Stimulated activated CD4-positive, alpha-beta T cell treated with anti-CD3 and anti-CD28 coated beads, Interleukin-12 subunit alpha, Interleukin-12 subunit beta, amount 100 ng/mL, for 24 hours (primary cell): ENCODE measurements at places on chromosomes 7 and 10.

- no peak for DNase-seq
Measured at GRCh38 chr10:11237571-11237970, 219.9 kb downstream of the CELF2 start.

DNA sequence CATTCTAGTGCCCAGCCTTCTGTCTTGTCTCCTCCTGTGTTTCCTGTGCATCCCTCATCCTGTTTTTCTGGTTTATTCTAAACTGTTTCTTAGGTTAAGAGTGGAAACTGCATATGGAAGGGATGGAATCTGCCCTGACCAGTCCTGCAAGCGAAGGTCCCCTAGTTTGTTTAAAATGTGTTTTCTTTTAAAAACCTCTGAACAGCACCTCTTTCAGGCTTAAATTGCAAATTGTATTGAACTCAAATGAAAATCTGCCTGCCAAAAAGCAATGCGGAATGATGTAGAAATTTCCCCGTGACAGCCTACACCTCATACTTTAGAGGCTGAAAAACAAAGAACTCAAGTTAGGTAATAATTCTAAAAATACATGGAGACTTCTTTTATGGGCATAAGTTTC is 222.8 kb upstream of the IMMP2L start:
- no peak for DNase-seq

DNA sequence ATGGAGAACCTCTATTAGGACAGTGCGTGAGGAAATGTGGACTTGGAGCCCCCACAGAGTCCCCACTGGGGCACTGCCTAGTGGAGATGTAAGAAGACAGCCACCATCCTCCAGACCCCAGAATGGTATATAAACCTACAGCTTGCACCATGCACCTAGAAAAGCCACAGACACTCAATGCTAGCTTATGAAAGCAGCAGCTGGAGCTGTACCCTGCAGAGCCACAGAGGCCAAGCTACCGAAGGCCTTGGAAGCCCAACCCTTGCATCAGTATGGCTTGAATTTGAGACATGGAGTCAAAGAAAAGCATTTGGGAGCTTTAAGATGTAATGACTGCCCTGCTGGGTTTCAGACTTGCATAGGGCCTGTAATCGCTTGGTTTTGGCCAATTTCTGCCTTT is 361.3 kb downstream of the ZNF248 start:
- DNase-seq: no peak

- DNase-seq: no peak
Measured at GRCh38 chr7:136957391-136957790, 88.9 kb downstream of the CHRM2 start.

DNA sequence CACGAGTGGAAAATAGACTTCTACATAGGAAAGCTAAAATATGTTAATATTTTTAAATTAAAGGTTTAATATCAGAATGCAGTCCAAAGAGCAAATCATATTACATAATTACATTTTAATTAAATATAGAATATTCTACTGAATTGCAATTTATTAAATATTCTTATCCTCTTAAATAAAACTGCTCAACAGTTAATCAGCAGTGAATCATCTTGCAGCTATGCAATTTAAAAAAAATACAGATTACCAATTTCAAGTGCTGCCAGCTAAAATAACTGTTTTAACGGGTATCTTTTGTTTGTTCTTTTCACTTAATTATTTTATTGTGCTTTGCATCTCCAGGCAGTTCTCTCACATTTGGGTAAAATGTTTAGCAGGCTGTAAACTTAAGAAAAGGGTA is 82.2 kb downstream of the ZNRF2 start:
- DNase-seq: no peak

GRCh38 chr7:51376420-51377092 is 59.9 kb upstream of the COBL start:
- DNase-seq: no peak

- no peak for DNase-seq
Measured at GRCh38 chr10:16843252-16843870, 26.1 kb upstream of the RSU1 start.

DNA sequence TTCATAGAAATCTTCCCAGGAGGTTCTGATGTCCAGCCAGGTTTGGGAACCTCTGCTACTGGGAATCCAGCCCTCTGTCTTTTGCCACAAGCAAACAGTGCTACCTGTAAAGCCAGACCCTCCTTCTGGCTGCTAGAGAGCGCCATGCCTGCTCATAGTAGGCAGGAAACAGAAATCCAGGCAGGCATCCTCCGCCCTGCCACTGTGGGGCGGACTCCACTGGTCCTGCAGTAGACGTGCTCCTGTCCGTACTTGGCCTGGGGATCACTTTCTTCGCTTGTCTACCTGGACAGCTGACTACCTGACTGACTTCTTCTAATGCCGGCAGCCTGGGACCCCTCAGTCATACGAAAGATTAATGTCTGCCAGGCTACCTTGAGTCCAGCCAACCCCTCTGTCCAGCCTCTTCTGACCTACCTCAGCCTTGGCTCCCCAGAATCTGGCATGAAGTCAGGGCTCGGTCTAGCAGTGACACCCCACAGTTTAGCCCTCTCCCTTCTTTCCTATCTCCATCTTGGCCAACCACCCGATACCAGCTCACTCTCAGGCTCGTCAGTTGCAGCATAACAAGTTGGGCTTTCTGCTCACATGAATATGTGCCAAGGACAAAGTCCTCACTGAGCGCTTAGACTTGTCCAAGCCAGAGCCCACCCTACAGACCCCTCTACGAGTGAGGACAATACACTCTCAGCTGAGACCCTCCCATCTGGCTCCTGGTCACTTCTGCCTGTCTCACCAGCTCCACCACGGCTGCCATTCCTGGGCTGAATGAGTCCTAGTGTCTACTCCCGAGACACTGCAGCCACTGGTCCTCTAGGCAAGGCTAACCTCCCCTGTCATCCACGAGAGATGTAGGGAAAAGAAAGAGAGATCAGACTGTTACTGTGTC is 43.9 kb upstream of the OPALIN start:
- no peak for DNase-seq

DNA sequence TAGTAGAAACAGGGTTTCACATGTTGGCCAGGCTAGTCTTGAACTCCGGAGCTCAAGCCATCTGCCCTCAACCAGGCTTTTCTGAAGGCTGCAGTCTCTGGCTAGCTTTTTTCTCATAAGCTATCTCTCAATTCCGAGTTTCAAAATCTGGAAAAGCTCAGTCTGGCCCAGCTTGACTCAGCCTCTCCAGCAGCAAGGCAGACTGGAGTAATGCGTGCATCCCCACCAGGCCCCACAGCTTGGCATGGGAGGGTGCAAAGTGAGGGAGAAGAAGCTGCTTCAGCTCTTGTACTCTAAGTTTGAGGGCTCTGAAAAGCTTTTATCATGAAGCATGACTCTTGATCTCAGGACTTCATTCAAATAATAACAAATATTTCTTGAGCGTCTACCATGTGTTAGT is 4.8 kb downstream of the DHTKD1 start:
- DNase-seq: no peak

DNA sequence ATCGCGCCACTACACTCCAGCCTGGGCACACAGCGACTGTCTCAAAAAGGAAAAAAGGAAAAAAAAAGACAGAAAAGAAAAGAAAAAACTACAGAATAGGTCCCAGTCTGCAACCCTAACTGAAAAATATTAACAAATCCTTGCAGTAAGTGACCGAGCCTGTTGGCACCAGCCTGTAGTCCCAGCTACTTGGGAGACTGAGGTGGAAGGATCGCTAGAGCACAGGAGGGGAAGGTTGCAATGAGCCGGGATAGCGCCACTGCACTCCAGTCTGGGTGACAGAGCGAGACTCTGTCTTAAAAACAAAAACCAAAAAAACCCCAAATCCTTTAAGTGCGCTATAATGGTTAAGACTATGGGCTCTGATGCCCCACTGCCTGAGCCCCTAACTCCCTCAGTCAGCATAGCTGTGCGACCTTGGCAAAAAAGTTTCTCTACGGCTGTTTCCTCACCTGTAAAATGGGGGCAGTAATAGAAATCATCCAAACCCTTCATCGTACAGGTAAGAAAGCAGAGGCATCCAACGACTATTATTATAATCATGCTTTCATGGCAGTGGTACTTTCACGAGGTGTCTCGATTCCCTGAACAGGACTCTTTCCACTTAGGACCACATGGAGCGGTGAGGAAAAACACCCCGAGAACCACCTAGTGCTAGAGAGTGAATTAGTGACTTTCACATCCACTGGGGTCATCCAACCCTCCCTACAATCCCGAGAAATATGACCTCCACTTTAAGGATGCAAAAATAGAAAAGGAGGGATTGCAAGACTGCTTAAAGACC is 755 bp downstream of the TOMM7 start:
- DNase-seq: no peak

DNA sequence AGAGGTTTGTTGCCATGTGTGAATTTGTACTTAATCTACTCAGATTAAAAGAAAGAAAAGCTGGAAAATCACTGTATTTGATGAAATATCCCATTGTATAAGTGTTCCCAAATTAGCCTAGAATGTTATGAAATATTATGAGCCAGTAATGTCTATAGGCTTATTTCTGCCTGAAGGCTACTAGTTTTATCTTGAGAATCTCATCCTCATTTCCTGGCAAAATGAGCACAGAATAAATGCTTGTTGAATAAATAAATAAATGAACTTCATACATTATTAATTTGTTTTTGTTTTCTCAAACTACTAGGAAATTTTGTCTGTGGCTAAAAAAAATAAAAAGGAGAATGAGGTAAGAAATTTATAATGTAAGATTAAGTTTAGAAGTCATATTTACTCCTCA is 25.5 kb downstream of the HELLS start:
- DNase-seq: no peak

GRCh38 chr7:50657341-50657873 is 92.2 kb upstream of the DDC start:
- no peak for DNase-seq

DNA sequence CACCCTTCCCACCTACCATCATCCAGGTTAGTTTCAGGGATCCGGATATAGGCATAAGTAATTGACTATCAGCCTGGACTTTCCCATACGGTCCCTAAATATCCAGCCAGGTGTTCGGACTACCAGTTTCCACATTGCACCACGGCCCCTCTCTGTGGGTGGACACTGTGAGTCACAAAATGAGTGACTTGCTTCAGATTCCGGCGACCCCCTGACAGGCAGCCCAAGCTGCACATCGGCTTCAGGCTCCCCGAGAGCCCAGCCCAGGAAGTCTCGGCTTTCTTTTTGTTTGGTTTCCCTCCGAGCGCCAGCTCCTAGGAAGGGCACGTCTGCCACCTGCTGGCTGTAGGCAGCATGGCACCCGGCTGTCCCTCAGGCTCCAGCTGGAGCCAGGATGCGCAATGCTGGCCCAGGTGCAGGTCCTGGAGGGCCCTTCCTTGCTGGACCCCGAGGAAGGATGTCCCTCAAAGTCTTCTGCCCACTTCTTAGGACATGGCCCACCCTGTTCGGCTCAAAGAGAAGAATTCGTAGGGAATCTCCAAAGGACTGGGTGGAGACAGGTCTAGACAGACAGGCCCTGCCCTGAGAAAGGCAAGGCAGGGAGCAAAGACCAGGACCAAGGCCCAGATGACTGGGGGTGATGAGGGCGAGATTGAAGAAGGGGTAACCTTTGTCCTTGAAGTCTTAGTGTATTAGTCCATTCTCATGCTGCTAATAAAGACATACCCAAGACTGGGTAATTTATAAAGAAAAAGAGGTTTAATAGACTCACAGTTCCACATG is 10.6 kb downstream of the HABP2 start:
- DNase-seq: peak; percentile 39

GRCh38 chr10:75398692-75399460 is 2.7 kb downstream of the ZNF503 start:
- DNase-seq: no peak

GRCh38 chr10:71849461-71849908 is 1.6 kb downstream of the PSAP start:
- no peak for DNase-seq

- no peak for DNase-seq
Measured at GRCh38 chr7:142372727-142373126, 114.9 kb upstream of the PRSS58 start.

GRCh38 chr7:53473371-53473770 is 437.9 kb downstream of the POM121L12 start:
- DNase-seq: no peak

DNA sequence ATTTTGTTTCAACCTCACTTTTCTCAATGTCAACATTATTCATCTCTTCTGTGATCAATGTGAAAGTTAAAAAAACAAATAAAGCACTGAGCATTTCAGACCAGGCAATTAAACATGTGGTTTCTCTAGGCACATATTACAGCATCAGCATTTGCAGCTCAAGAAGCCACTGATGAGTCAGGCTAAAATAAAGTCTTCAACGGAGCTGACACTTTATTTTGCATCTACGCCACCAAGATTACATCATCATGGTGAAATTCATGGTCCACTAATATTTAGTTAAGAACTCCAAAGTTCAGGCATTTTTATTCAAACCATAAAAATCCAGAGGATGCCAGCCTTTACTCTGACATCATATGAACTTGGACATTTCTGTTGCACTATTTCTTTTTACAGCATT is 33.0 kb downstream of the MAGI2 start:
- no peak for DNase-seq

DNA sequence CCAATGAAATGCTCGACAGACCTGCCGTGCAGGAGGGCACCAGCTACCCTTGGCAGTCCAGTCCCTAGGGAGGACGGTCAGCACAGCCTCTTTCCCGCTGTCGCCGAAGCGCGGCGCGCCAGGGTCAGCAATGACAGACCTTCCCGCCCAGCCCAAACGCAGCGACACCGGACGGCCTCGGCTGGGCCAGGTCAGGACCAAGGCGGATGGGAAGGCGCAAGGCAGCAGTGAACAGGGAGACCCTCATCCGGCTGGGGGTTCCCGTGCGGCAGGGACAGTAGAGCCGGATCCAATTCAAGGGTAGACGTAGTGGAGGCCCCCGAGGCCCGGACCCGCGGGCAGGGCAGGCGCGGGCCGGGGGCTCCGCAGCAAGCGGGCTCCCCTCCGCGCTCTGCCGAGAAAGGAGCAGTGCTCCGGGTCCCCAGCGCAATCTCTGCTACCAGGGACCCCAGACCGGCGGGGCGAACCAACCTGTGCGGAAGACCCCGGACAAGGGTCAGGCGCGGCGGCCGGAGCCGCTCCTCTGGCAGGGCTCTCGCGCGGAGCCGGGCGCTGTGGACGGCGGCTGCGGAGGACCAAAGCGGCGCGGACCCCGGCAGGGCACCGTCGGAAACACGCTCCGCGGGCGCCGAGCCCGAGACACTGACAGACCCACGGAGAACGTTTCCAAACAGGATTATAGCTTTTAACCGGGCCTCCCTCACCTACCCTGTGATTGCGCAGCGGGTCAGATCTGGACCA is at the start of gene SEC31B:
Gene SEC31B, minus strand, starts transcription at position 551 of the 741 bp plus-strand sequence. CDS start 2,909 bp downstream, outside the sequence.
- DNase-seq: no peak

GRCh38 chr10:30775779-30776591 is 146.4 kb upstream of the LYZL2 start:
- no peak for DNase-seq

GRCh38 chr7:99170730-99171074 is 26.8 kb upstream of the SMURF1 start:
- DNase-seq: no peak

- no peak for DNase-seq
Measured at GRCh38 chr7:92417913-92418312, 29.4 kb upstream of the GATAD1 start.

GRCh38 chr10:58070956-58071355 is 196.7 kb downstream of the IPMK start:
- no peak for DNase-seq

DNA sequence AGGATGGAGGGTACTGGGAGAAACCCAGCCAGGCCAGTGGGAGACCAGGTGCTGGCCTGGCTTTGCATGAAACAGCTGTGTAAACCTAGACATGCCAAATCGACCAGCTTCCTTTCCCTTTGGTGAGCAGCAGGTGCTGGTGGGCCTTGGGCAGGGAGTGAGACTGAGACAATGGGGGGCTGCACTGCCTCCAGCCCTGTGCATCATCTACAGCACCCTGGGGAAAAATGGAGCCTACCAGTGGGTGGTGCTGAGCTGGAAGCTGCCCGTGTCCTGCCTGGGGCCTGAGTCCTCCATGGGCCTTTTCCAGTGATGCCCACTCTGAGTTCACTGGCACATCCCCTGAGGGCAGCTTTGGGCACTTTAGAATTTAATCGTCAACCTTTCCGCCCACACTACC is 19.2 kb upstream of the DDC start:
- DNase-seq: no peak
